Left hindlimb (tissue), 1 donor: ENCODE measurements at places on chromosomes 11 and 22.
A peak's percentile ranks its signal among the peaks of the same experiment; 100 is the strongest.

DNA sequence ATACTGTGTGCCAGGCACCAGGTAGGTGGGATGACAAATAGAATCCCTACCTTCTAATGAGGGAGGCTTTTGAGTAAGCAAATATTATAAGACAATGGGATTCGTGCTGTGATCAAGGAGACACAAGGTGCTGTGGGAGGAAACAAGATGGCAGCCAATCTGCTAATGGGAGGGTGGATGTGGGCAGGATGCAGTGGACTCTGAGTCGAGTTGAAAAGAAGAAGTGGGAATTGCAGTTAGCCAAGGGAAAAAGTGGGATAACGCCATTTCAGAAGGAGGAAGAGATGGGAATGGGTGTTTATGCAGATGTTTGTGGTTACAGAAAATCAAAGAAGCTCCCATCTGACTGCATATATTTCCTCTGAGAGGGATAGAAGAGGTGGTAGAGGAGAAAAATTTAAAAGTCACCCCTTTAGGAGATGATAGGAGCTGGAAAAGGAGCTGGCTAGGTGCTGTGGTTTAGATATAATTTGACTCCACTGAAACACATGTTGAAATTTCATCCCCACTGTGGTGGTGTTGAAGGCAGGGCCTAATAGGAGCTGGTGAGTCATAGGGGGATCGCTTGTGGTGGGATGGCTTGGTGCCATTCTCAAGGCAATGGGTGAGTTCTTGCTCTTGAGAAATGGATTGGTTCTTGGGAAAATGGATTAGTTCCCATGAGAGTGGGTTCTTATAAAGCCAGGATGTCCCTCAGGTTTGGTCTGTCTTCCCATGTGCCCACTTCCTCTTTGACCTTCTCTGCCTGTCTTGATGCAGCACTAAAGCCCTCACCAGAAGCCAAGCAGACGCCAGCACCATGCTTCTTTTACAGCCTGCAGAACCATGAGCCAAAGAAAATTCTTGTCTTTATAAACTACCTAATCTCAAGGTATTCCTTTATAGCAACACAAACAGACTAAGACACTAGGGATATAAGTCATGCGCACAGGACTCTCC lies 30.0 kb upstream of the POU2AF1 start:
- DNase-seq: no peak

DNA sequence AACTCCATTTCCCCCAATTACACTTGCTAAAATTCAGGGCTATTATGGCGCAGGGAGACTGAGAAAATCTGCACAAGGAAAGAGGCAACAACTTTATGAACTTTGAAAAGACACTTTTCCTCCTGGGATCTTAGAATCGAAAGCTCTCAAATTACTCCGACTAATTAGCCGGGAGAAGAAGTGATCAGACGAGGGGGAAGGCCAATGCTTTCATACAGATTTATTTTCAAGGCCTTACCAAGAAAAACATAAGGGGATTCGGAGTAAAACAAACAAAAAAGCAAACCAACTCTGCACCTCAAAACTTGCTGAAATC lies 1.6 kb downstream of the PAX6 start:
- DNase-seq: no peak

DNA sequence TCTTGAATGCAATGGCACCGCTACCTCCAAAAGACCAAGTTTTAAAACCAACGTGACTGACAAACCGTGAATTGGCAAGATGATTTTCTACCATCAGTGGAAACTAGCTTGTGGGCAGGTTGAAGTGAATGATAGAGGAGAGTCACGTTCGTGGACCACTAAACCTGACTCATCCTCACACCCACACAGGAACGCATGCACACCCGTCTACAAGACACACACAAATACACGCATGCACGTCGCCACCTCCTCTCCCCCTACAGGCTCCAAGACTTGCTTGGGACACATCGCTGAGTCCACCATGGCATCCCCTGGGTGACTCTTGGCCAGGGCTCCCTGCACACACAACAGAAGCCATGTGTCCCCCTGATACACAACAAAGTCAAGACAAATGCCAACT lies 14.4 kb downstream of the TMPRSS6 start:
- DNase-seq: no peak

- DNase-seq: no peak
These were observed 11.0 kb upstream of the TSSC4 start for GRCh38 chr11:2389377-2390026.

DNA sequence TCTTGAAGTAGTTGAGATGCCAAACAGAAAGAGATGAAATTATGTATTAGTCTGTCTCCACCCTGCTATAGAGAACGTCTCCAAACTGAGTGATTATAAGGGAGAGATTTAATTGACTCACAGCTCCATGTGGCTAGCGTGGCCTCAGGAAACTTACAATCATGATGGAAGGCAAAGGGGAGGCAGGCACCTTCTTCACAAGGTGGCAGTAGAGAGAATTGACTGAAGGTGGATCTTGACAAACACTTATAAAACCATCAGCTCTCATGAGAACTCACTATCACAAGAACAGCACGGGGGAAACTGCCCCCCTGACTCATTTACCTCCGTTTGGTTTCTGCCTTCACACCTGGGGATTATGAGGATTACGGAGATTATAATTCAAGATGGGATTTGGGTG lies 794.0 kb downstream of the CNTN5 start:
- no peak for DNase-seq

- DNase-seq: no peak
These were observed 15.2 kb upstream of the MMP7 start for GRCh38 chr11:102545701-102546100.

GRCh38 chr11:116199182-116199581 lies 573.6 kb downstream of the BUD13 start:
- DNase-seq: no peak

GRCh38 chr11:1732418-1733008 lies 17.9 kb downstream of the IFITM10 start:
- DNase-seq: no peak

DNA sequence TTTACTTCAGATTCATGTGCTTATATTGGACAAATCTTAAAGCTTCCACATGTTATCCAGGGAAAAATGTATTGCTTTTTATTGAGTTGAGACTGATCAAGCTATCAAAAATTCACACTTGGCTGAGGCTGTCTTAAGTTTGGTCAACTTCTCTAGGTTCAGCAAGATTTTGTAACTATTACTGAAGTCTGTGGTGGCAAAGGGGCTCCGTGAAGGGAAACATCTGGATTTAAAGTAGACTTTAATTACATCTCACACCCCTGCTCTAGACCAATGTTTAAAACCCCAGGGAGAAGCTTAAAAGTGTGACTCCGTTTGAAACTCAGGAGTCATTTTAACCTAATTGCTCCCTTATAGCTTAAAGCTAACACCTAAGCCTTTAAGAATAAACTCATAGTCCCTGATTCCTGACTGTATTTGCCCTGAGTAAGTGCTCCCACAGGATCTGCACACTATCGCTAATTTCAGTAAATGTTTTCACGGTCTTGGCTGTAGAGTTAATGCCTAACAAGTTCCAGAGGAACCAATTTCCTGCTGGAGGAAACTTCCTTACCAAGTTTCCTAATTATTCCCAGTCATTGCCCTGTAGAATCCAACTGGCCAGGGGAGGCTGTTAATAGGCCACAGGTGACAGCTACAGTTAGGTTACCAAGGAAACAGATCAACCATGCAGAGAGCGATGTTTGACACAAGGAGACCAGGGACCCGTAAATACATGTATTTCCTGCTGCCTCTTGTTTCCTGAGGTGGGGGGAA lies 40.5 kb downstream of the OR10A6 start:
- peak; percentile 35 for DNase-seq

DNA sequence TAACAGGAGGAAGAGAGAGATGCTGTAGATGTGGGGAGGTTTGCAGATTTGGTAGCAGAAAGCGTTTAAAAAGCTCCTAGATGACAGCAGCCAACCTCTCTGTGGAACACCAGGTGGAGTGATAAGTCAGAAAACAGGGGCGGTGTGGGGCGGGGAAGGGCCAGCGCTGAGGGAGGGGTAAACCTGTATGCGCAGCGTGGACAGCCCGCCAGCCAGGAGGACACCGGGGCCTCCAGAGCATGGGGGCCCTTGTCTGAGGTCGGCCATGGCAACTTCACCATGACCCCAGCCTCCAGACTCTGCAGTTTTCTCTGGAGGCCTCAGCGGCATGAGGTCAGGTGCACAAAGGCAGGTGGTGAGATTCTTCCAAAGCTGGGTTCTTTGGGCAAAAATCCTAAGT lies 423.7 kb downstream of the BRD1 start:
- no peak for DNase-seq

DNA sequence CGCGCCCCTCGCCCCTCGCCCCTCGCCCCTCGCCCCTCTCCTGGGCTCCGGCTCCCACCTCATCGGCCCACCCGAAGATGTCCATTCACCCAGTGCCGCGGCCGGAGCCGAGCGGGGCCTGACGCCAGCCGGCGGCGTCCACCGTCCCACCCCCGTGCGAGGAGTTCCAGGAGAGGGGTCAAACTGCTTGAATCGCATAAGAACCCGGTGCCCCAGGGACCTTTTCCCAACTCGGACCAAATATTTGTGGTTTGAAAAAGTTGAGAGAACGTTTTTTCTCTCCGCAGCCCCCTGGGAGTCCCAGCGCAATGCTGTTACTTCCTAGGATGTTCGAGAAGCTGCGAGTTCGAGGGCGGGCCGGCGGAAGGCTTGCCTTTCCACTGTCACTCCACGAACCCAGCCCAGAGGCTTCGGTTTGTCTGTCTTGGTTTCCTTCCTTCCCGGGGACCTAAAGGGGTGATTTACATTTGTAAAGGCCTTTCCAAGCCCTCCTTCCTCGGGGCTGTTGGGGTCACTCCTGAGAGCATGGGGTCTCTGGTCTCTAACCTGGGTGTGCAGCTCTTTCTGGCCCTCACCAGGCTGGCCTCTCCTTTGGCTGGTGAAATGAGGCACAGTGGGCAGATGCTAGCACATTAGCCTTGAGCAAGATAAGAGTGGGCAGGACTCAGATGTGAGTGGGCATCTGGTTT lies 38.0 kb downstream of the ETS1 start:
- DNase-seq: peak; percentile 82

DNA sequence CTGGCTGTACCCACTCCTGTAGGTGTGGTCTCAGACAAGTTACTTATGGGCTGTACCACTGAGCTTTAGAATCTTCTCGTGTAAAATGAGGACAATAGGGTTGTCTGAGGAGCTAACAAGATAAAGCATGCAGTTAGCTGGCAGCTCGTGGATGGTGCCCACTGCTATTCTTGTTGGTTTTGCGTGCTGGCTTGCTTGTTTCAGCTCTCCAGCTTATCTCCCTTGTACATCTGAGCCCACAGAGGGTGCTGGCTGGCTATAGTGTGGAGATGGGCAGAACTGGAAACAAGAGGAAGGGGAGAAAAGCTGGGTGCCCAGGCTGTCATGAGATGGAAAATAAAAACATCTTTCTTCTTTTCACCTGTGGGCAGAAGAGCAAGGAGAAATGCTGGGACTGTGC lies 46.5 kb upstream of the GALNT18 start:
- DNase-seq: no peak

GRCh38 chr22:21726650-21727049 lies 8.9 kb downstream of the YPEL1 start:
- DNase-seq: no peak

DNA sequence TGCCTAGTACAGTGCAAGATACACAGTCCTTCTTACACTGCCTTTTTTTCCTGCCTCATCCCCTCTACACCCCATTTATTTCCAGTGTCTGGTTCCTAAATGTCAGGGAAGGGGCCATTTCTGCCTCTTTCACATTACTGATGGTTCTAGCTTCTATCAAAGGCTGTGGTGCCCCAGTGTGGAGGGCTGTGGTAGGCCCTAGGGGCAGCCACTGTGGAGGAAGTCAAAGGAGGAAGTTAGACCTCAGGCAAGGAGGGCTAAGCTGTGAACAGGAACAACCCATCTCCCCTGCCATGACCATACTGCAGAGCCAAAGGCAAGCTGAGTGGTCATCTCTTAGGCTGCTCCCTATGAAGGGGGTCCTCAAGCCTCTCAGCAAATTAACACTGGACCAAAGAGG lies 81.9 kb upstream of the CRTAM start:
- no peak for DNase-seq

- no peak for DNase-seq
These were observed 1018.3 kb downstream of the DLG2 start for GRCh38 chr11:84608837-84609196.

- no peak for DNase-seq
These were observed 574.8 kb downstream of the JRKL start for GRCh38 chr11:96964661-96965060.

DNA sequence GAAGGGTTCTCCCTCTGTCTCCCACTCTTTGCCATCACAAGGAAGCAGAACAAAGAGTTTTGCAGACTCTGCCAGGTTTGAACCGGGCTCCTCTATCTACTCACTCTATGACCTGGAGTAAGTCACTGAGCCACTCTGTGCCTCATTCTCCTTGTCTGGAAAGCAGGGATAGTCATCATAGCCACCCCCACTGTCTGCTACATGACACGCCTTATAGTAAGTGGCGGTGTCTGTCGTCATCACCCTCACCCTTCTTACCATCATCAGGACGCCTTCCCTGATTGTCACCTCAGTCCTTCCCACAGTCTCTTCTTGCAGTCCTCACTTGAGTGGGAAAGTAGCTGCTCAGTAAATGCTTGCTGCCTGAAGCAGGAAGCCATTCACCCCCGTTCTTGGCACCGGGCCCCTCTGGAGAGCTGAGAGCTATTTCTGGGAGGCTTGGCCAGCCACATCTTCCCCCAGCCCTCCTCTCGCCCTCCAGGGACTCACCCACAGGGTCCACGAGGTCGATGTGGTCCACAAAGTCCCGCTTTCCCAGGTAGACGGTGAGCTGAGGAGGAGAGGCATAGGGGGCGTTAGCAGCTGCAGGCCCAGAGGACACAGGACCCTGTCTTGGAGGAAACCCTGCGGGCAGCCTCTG lies 46.4 kb downstream of the TPBGL start:
- no peak for DNase-seq

GRCh38 chr11:134759274-134759673 lies 347.2 kb upstream of the B3GAT1 start:
- no peak for DNase-seq

DNA sequence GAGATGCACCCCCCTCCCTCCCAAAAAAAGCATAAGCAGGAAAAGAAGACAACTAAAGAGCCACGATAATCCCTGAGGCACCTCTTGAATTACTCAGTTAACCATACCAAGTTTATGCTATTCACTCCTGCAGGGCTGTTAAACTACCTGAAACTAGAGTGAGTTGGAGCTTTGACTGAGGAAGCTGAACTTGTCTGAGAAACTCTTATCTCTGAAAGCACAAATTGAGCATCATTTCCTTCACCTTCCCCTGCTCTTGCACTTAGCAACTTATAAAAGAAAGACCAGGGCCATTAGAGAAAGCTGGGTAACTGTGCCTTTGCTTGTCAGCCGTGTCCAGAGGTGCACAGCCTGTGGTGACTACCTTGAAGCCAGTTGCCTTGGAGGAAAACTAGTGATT lies 745.6 kb downstream of the NELL1 start:
- no peak for DNase-seq

- no peak for DNase-seq
These were observed 58.1 kb upstream of the CEP295 start for GRCh38 chr11:93603225-93604007.

GRCh38 chr11:10678101-10678500 lies 15.5 kb downstream of the IRAG1 start:
- DNase-seq: no peak

DNA sequence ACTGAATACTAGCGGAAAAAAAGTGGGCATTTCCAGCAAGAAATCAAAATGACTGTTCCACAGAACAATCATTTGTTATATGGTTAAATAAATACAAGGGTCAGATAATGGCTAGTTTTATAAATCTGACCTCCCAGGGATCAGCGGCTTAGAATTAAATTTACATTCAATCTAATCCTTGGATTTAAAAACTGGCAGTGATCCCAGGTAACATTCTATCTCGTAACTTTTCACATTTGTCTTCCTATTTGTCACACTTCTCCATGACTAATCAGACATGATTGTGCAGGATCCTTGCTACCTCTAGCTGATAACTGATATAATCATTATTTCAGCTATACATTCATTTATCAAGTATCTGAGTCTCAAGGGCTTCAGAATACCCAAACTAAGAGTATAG lies 2.9 kb upstream of the MMP3 start:
- DNase-seq: no peak
